ENCODE measurements at places on chromosomes 12 and 14.

DNA sequence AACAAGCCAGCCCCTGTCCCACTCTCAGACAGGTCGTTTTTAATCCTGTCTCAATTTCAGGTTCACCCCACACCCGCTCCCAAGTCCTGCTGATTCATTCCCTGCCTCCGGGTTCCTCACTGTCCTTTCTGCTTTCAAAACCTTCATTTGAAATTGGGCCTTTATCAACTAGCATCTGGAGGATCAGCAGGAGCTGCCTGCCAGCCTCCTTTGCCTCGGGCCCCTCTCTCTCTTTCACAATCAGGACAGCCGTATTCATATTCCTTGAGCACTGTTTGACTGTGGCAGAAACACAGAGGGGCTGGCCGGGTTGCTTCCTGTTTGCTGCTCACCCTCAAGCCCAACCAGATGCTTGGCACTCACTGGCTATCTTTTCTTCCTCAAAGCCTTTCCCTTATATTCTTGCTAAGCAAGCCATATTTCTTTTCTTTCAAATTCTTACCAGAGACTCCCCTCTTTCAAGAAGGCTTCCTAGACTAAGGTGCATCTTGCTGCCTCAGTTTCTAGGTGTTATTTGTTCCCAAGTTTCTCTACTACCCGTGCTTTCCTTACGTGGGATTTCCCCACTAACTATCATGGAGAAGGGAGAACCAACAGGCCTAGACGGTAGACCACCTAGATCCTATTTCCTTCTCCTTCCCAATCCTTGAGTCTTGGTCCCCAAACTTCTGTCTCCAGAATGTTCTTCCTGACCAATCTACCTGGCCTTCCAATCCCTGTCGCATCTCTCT is 3.0 kb downstream of the GALNT6 start:
- DNase-seq: no peak

GRCh38 chr12:121000530-121000929 is 15.8 kb downstream of the C12orf43 start:
- no peak for DNase-seq

DNA sequence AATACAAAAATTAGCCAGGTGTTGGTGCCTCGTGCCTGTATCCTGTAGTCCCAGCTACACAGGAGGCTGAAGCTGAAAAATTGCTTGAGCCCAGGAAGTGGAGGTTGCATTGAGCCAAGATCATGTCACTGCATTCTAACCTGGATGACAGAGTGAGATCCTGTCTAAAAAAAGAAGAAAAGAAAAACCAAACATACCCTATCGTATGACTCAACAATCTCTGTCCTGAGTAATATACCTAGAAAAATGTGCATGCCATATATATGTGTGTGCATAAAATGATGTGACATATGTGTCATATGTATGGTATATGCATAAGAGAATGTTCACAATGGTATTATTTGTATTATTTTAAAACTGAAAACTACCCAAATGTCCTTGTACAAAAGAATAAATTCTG is 261.5 kb upstream of the CLEC14A start:
- DNase-seq: no peak

DNA sequence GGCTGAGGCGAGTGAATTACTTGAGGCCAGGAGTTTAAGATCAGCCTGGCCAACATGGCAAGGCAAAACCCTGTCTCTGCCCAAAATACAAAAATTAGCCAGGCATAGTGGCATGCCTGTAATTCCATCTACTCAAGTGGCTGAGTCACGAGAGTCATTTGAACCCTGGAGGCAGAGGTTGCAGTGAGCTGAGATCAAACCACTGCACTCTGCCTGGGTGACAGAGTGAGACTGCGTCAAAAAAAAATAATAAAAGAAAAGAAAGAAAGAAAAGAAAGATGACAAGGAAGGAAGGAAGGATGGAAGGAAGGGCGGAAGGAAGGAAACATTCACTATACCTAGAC is 159.6 kb upstream of the CNOT2 start:
- no peak for DNase-seq

DNA sequence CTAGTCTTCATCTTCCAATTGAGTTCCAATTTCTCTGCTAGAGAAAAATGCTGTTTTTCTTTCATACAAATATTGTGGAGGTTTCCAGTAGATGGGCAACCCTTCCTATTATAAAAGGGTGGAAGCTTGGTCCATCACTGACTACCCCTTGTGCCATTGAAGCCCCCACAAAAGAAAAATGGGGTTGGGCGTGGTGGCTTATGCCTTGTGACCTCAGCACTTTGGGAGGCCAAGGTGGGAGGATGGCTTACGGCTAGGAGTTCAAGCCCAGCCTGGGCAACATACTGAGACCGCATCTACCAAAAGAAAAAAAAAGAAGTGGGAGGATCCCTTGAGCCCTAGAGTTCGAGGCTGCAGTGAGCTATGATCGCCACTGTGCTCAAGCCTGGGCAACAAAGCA is 22.8 kb downstream of the NCKAP5L start:
- DNase-seq: no peak

DNA sequence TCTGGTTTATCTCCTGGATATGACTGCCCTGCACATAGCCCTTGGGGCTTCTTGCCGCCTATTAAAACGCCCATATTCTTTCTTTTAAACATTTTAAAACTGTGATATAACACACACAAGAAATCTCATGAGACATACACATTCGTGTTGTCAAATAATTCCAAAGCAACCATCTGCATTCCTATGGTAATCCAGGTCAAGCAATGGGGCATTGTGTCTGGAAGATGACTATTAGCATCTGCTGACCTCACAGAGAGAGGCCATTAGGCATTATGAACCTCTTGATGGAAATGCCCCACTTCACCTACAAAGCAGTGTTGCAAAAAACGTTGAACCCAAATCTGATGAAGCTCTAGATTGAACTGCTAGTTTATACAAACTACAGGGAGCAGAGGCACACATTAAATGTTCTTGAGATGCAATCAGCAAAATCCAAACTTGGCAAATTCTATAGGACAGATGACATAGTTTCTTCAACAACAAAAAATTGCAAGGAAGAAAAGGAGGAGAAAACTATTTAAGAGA is 513.8 kb upstream of the CCDC196 start:
- DNase-seq: no peak

Data from NCI-H1694 treated with DMSO at 0.1 percent for 48 hours (cell line).